Naive B cell (primary cell): ENCODE measurements at places on chromosomes 16 and 17. TPM values are rescaled to one million over a fixed set of nuclear protein-coding genes. Genes with fewer than 3 reads are reported as not detected.

Gene SDR42E2
- not detected for polyA plus RNA-seq

Gene LPO
- not detected for polyA plus RNA-seq

Gene SNX20
- polyA plus RNA-seq = 35.5 TPM

Gene PRSS22
- not detected for polyA plus RNA-seq

Gene SLFN13
- 0.54 TPM for polyA plus RNA-seq

Gene CDH3
- not detected for polyA plus RNA-seq

Gene C16orf96
- not detected for polyA plus RNA-seq

Gene HS3ST3B1
- polyA plus RNA-seq = 2.2 TPM

Gene TNS4
- not detected for polyA plus RNA-seq

Gene IL17C
- 0.97 TPM for polyA plus RNA-seq
